ENCODE measurements at places on chromosomes 6 and 20.

- no peak for DNase-seq
Measured at GRCh38 chr6:90715093-90715655, 128.3 kb upstream of the MAP3K7 start.

GRCh38 chr20:51563486-51564332, 21.2 kb upstream of the NFATC2 start:
- peak; percentile 81 for DNase-seq

GRCh38 chr6:157954150-157955117, 27.2 kb upstream of the SYNJ2 start:
- DNase-seq = no peak

DNA sequence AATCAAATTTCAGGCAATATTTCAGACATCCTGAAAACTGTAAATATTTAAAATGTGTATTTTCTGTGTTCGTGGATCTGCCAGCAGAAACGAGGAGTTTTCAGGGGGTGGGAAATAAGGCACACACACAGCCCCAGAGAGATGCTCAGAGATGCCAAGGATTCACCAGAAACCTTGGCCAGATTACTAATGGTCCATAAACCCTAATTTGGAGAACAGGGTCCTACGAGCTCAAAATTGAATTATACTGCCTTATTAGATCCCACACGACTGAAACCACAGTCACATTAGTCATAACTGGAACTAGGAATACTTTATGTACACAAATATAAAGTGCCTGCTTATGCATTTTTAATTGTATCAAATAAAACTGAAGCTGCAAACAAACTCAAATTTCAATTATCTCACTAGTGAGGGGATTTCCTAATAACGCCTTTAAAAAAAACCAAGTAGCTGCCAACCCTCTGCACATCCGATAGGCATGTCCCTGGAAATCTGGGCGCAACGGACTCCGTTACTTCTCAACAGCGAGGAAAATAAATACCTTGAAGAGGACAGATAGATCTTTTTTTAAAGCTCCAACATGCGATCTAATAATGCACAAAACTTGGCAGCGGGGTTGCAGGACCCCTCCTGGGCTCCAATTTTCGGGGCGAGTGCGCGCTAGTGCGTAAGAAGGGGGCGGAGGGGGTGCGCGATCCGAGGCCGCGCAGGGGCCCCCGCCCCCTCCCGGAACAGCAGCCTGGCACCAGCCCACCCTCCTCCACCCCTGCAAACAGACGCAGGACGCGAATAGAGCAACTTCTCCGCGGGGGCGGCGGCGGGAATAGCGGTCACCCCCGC, 897 bp downstream of the CHD6 start:
- DNase-seq = peak; percentile 47

DNA sequence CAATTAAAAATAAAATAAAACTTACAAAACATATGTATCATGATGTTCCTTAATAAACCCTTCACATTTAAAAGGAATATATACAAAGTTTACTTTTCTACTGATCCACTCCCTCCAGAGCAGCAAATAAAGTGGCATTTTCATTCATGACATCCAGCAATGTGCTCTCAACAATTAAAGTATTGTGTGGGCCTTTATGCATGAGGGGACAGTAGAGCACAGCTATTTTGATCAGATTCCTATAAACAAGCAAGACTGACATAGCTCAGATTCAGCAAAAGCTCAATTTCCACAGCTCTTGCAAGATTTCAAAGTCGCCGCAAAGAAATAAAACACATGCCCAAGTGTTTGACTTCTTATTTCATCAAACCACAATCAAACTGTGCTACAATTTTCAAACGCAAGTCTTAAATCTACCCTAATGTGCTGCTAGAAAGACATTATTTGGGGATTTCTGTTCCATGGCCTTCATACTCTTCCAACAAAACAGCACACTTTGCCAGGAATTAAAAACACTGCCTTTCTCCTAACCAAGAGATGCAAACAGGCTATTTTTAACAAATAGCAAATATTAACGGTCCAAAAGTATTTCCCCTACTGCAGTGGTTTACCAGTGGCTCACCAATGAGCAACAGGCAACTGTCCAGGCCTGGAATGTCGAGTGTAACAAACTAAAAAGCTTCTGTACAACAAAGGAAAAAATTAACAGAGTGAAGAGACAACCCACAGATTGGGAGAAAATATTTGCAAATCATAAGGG, 52.3 kb downstream of the MBOAT1 start:
- peak; percentile 6 for DNase-seq

- DNase-seq = no peak
Measured at GRCh38 chr6:132143258-132143657, 192.1 kb upstream of the CCN2 start.

DNA sequence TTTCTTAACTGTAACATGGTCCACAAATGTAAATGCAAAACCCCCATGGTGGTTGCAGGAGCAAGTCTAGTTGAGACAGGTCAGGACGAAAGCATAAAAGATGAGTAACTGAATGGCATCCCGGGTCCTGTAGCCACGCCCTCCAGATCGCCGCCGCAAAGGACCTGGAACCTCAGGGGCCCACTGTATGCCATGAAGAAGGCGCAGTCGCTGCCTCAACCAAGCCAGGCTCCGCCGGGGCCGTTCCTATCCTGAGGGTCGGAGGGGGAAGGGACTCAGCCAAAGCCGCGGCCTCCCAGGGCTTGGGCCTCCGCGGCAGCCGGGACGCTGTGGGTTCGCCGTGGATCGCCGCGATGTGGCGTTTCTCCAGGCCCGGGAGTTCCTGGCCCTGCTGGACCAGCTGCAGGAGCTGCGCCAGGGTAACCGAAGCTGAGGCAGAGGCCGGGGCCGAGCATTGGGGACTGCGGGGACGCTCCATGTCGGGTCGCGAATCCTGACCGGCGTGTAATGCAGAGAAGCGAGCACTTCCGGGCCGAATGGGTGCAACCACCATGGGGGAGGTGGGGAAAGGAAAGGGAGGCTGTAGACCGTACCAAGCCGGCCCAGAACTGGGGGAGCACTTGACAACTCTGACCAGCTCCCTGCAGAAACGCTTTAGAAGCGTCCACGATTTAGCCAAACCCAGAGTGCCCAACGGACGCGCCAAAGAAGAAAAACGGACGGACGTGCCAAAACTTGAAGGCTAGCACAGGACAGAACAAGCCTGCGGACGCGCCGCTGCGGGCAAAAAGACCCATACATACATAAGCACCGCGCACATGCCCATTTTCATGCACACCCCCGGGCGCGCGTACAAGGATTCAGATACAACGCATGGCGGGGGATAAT, 11.1 kb downstream of the RPL7L1 start:
- peak; percentile 98 for DNase-seq

DNA sequence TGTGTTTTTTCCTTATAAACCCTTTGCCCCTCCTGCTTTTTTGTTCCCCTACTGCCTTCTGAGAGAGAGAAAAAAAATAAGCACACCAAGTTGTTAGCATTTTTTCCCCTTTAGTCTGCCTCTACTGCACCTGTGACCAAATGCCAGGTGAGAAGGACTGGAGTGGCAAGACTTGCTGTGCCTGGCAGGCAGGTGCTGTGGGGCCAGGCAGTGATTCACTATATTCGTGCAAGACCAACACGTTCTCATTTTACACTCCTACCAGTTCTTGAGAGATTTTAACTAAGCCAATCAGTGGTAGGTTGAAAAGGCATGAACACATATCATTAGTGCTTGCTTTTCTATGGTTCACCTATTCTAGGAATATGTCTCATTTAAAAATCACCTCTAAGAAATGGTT, 109.7 kb downstream of the FIG4 start:
- DNase-seq = no peak

DNA sequence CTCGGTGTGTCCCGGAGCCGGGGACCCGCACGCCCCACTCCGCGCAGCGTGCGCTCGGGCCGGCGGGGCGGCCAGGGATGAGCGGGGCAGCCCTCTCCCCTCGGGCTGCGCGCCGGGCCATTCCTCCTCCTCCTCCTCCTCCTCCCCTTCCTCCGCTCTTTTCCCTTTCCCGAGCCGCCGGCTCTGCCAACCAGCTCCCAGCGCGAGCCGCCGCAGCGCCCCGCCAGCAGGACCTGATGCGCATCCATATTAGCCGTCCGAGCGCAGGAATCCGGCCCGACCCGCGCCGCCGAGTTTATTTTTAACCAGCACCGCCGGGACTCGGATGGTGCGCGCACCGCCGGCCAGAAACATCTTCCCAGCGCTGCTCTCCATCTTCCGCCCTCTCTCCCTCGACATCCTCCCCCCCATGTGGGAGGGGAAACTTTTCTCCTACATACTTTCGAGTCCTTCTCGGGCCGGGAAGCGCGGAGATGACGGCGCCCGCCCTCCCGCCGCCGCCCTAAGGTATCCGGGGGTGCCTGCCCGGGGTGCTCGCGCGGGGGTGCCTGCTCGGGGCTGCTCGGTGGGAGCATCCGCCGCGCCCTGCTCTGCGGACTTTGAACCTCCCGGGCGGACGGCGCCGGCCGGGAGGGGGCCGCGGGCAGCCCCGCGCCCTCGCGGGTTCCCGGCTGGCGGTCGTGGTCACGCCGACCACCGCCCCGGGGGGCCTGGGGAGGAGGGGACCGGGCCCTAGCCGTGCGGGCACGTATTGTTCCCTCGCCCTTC, 619 bp downstream of the RREB1 start:
- DNase-seq = peak; percentile 70

DNA sequence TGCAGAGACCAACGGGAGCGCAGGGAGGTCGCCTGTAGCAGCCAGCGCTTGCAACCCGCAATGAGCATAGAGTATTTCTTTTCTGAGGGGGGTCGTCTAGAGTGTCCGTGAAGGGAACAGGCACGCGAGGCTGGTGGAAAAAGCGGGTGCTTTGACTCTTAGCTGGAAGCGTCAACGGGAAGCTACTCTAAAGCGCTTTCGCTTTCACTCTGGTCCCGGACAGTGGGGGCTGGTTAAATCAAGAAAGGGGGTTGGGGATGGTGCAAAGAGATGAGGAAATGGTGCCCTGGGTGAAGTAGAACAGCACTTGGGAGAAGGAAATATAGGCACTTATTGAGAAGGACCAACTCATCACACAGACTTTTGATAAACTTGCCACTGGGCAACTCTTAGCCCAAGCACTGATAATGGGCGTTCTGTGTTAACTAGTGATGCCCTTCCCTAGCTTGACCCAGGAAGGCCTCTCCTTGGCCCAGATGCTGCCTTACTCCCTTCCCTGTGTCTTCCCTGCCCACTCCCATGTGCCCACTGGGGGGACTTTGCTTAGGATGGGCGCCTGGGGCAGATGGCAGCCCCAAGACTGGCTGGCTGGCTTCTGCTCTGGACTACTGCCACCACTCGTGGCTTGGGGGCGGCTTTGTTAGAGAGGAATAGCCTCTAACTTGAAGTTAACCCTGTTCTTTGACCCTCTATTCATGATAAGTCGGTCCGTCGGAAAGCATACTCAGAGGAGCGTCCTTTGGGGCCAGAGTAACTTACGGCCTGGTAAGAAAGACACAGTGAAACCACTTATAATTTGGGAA, 585 bp downstream of the PSMB9 start:
- peak; percentile 59 for DNase-seq

DNA sequence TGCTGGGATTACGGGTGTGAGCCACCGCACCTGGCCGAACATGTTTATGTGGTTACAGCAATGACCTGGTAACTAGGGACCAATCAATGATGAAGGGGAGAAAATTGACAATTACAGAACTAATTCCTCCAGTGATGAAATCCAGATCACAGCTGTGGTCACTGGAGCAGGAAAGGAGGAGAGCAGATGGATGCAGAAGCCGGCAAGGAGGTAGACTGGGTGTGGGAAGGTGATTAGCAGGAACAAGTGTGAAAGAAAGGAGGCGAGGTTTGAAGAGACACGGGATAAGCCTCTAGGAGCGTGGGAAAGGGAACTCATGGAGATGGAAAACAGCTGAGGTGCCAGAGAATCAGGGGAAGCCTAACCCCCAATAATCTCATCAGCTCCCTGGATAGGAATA, 17.2 kb upstream of the SPAG4 start:
- no peak for DNase-seq

GRCh38 chr6:1781152-1781816, 171.6 kb downstream of the FOXC1 start:
- no peak for DNase-seq

GRCh38 chr6:64170316-64170715, 534.7 kb downstream of the PHF3 start:
- no peak for DNase-seq

DNA sequence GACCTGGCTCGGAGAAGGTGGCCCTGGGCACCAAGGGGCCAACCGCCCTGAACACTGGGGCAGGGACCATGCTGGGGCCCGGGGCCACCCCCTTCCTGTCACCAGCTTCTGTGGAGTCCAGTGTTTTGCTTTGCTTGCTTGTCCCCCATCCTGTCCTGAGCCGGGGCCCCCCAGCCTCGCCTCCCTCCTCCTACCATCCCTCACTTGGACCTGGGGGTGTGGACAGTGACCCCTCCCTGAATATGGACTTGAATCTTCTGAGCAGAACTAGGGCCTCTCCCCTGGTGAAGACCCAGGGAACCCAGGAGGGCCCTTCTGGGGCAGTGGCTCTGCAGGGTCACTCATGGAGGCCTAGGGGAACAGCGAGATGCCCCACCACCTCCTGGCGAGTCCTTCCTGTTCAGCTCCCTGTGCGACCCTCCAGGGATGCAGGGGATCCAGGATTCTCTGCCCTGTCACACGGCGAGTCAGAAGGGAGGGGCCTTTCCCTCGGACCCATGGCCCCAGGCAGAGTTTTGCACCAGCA, 41.6 kb downstream of the VSTM2L start:
- no peak for DNase-seq

DNA sequence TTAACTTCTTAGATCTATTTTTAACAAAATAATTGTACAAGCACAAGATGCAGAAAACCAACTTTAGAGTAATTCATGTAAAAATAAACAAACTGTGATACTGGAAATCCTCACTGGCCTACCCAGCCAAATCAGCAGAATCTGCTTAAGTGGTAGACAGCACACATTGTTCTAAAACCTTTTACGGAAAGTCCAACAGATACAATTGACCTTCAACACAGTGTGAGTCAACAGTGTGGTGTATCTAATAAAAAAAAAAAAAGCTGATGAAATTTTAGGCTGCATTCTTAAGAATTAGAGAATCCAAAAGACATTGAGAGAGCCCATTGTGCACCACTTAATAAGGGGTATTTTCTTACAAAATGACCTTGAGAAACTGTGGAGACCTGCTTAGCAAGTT, 174.5 kb downstream of the COL21A1 start:
- peak; percentile 7 for DNase-seq

GRCh38 chr6:116326181-116326671, 44.5 kb upstream of the DSE start:
- DNase-seq = no peak

DNA sequence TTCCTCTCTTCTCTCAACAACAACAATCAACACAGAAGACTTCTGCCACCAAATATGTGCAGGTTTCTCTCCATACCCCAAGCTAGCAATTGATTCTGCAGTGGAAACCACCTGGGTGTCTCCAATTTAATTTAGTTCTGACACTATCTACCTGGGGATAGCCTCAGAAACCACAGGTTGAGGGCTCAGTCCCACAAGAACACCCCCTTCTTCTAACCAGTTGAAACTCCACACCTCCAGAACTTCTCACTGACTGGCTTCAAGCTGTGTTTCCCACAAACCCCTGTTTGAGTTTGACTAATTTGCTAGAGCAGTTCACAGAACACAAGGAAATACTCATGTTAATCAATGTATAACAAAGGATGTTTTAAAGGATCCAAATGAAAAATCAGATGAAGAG, 52.5 kb upstream of the SPTLC3 start:
- no peak for DNase-seq
